ENCODE measurements at places on chromosomes 3 and 15.
A peak's percentile ranks its signal among the peaks of the same experiment; 100 is the strongest.

GRCh38 chr3:171940151-171940649, 97.1 kb downstream of the TMEM212 start:
- DNase-seq, result no peak

GRCh38 chr3:138186803-138187295, 252 bp upstream of the ARMC8 start:
- DNase-seq, result peak; percentile 86

DNA sequence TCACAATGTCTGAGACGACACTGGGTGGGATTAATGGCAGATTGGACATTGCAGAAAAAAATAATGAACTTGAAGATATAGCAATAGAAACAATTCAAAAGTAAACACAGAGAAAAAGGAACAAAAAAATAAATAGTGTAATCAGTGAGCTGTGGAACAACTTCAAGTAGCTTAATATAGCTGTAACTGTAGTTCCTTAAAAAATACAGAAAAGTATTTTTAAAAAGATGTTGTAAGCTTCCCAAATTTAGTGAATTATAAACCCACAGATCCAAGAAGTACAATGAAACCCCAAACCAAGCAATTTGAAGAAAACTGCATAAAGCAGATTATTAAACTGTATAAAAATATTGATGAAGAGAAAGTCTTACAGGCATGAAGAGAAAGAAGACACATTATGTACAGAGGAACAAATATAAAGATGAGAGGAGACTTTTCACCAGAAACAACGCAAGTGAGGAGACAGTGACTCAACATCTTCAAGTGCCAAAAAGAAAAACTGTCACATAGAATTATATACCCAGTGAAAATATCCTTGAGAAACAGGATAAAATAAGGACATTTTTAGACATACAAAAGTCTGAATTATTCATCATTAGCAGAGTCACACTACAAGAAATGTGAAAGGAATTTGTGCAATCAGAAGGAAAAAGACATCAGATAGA, 176.4 kb downstream of the NFKBIZ start:
- no peak for DNase-seq

DNA sequence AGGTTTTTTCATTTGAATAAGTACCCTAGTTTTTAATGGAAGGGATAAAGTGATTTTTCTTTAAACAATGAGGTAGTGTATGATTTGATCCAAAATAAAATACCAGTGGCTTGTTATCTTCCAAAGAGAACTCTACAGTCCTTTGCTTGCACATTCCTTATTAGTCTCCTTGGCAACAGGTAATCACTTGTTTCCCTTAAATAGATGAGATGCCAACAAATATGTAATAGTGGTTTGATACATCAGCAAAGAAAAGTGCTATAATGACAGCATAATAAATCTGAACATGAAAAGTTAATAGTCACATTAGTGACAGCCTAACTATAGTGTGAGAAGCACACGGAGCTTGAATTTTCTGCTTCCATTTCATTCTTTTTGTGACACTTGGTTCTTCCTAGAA, 360.2 kb downstream of the ZNF385D start:
- DNase-seq, result no peak

GRCh38 chr15:76439542-76439941, 103.0 kb downstream of the ISL2 start:
- DNase-seq, result no peak

GRCh38 chr3:38004415-38005075, 14.0 kb downstream of the VILL start:
- peak; percentile 48 for DNase-seq

DNA sequence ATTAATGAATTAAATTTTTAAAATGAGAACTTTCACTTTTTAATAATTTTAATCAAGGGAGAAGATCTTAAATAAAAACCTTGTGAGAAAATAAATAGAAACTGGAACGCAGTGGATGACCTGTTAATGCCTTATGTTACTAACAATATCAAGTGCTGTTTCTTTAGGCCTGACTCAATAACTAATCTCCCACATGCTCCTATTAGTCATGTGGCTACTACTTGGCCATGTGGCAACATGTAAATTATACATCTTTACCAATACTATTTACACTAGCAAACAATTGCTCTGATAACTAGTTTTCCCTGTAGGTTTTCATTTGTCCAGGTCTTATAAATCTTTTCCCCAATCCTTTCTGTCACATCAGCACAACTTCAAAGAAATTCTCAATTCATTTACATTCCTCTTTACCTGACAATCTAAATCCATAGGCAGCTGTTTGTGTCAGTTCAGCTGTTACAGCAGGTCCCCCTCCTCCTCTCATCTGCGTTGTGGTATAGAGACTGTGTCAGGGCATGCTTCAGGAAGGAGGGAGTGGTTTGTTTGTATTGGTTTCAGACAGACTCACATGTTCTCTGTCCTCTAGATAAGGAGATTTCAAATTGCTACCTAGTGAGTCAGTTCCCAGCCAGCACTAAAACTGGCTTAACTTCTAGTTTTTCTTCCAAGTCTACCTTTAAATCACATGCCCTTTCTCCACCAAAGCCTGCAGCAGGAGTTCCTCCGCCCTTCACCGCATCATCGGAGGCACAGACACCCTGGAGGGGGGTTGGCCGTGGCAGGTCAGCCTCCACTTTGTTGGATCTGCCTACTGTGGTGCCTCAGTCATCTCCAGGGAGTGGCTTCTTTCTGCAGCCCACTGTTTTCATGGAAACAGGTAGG, 11.3 kb upstream of the C3orf52 start:
- DNase-seq, result no peak

GRCh38 chr3:138347960-138348753, at the start of gene MRAS:
Gene MRAS, plus strand, starts transcription at chr3:138348579. Its CDS starts 24,305 bp downstream, at chr3:138372884.
- DNase-seq, result no peak

Measured in activated effector memory CD4-positive, alpha-beta T cell treated with Interleukin-2 at 50 U/mL for 16 hours (primary cell).